Neural crest cell (in vitro differentiated cells): ENCODE measurements at places on chromosomes 5 and 9. TPM values are rescaled to one million over a fixed set of nuclear protein-coding genes. Genes with fewer than 3 reads are reported as not detected.

EGR1 gene
- 21.5 and 26.5 TPM in 2 replicates for total RNA-seq

GRCh38 chr5:164672205-164672604, 1166.8 kb downstream of the MAT2B start:
- DNase-seq: no peak

SLC34A1 gene
- 0.16 TPM in 1 of 2 replicates, not detected in the other for total RNA-seq

FCN2 gene
- not detected in 2 replicates for total RNA-seq

HTR4 gene
- not detected in 2 replicates for total RNA-seq

CD274 gene
- not detected in 2 replicates for total RNA-seq

- no peak for DNase-seq
Measured at GRCh38 chr5:84783003-84783402, 398.3 kb upstream of the EDIL3 start.

GRCh38 chr5:147756566-147756965, 26.0 kb downstream of the JAKMIP2 start:
- no peak for DNase-seq
